ENCODE measurements at places on chromosomes 6 and 20. TPM values are rescaled to one million over a fixed set of nuclear protein-coding genes. Genes with fewer than 3 reads are reported as not detected.

The TBXT gene
- 0.10 TPM for total RNA-seq

The CGA gene
- not detected for total RNA-seq

The MTRF1L gene
- total RNA-seq = 21.3 TPM

The OR2H1 gene
- total RNA-seq = not detected

The LY6G5B gene
- 23.2 TPM for total RNA-seq

The HTR1E gene
- not detected for total RNA-seq

The ALDH8A1 gene
- 0.53 TPM for total RNA-seq

The TLDC2 gene
- not detected for total RNA-seq

The GRIK2 gene
- total RNA-seq = 0.11 TPM

The HLA-DPB1 gene
- 853 TPM for total RNA-seq

The HUS1B gene
- 1.3 TPM for total RNA-seq

The SPEF1 gene
- total RNA-seq = not detected

The KLHDC3 gene
- total RNA-seq = 36.7 TPM

The C20orf96 gene
- total RNA-seq = 5.3 TPM

The YTHDF1 gene
- total RNA-seq = 34.1 TPM

The PNRC1 gene
- total RNA-seq = 220 TPM

The CSNK2B gene
- total RNA-seq = 190 TPM

The ABCC10 gene
- total RNA-seq = 59.5 TPM

The TULP1 gene
- total RNA-seq = not detected

The OR2B6 gene
- not detected for total RNA-seq

The POPDC3 gene
- not detected for total RNA-seq

The RSPO3 gene
- total RNA-seq = not detected

The FNDC1 gene
- not detected for total RNA-seq

The THBS2 gene
- not detected for total RNA-seq

The DYNLT2 gene
- 3.7 TPM for total RNA-seq

The DUSP15 gene
- 26.9 TPM for total RNA-seq

Measured in activated B cell treated with CpG ODN at 0.5 μM for 24 hours (primary cell).